Activated CD8-positive, alpha-beta memory T cell treated with anti-CD3 and anti-CD28 coated beads for 4 hours (primary cell): ENCODE measurements at places on chromosomes 4 and X.

GRCh38 chr4:120005076-120005475 lies 61.6 kb downstream of the MAD2L1 start:
- no peak for DNase-seq

GRCh38 chr4:4590546-4590945 lies 48.7 kb upstream of the STX18 start:
- no peak for DNase-seq

- no peak for DNase-seq
Measured at GRCh38 chr4:83618431-83618830, 82.5 kb downstream of the GPAT3 start.

GRCh38 chr4:154417373-154417673 lies 74.3 kb downstream of the DCHS2 start:
- DNase-seq, result no peak

DNA sequence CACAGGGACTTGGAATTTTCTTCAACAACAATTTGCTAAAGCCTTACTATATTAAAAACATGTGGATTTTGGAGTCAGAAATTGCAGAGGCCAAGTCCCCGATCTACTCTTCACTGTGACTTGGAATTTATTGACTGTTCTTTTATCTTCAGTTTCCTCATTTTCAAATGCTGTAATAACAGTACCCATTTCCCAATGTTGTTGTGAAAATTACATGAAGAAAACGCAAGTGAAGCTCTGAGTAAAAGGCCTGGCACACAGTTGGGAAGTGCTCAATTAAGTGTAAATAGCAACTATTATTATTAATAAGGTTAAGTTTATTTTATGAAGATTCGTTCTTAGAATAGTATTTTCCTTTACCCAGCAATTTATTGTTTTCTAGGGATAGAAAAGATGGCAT lies 15.7 kb downstream of the STBD1 start:
- no peak for DNase-seq

DNA sequence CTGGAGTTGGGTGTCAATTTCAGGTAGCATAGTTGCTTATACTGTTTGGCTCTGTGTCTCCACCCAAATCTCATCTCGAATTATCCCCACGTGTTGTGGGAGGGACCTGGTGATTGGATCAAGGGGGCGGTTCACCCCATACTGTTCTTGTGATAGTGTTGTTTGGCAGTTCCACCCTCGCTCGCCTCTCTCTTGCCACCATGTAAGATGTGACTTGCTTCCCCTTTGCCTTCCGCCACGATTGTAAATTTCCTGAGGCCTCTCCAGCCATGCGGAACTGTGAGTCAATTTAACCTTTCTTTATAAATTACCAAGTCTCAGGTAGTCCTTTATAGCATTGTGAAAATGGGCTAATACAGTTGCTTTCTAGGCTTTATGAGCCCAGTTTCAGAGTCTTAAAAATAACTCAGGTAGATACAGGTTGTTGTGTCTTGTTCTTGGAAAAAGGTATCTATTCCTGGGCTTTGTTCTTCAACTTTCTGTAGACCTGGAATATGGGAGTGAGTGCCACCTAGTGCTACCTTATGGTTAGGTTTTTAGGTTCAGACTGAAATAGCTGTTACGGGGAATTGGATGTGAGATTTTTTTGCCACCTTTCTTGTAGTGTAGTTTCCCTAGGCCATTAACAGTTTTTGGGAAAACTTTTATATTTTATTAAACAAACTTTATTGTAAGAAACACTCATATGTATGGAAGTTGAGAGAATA lies 15.6 kb downstream of the PGK1 start:
- no peak for DNase-seq

DNA sequence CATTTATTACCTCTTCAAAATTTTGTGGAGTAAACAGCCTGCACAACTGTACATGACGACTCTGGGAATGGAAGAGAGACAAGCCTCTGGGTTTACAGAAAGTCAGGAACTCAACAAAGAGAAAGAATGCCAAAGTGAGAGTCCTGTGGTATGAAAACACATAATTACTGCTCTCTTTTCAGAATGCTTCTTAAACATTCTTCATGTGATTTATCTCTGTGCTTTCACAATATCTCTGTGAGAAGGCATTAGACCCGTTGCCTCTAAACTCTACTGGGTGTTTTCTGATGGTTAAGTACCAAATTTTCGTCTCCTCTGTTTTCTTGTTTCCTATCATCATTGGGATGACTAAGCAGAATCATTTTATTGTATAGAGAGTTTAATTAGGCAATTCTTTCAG lies 966.6 kb upstream of the SLIT2 start:
- DNase-seq, result no peak

DNA sequence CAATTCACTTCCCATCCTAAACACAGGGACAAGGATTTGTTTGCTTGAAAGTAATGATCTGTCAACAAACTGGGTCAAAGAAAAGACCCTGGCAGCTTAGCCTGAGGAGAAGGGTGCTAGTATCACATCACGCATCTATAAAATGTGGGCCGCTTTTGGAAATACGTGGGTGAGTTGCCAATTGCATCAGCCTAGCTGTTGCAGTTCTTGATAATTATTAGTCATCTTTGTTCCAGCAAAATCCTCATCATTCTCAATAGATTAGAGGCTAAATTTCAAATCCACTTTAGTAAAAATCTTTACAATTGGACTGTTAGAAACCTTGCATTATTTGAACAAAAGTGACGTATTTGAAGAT lies 33.6 kb upstream of the TAPT1 start:
- DNase-seq, result no peak

- DNase-seq, result no peak
Measured at GRCh38 chr4:153266988-153267387, 62.7 kb downstream of the TRIM2 start.

- no peak for DNase-seq
Measured at GRCh38 chr4:54971474-54971950, 153.9 kb downstream of the KDR start.

DNA sequence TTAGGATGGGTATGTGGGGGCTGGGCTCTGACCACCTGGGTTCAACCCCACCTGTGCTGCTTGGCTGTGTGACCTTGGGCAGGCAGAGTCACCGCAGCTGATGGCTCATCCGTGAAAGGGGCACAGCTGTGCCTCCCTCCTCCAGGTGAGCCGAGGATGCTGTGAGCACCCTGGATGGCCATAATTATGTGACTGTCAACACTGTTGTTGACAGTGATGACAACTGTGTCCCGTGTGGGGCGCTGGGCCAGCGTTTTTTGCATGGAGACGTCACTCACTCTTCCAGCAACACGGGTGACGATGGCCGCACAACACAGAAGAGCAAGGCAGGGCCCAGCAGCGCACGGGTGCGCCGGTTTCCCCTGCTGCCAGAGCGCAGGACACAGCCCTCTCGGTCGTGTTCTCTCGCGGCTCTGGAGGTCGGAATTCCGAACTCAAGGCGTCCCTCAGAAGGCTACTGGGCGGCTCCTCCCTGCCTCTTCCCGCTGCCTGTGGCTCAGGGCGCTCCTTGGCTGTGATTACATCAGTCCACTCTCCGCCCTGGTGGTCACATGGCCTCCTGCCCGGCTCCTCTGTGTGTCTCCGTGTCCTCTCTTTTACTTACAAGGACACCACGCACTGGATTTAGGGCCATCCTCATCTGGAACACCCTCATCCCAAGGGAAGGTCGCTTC lies 1.3 kb downstream of the SH3TC1 start:
- DNase-seq, result no peak

DNA sequence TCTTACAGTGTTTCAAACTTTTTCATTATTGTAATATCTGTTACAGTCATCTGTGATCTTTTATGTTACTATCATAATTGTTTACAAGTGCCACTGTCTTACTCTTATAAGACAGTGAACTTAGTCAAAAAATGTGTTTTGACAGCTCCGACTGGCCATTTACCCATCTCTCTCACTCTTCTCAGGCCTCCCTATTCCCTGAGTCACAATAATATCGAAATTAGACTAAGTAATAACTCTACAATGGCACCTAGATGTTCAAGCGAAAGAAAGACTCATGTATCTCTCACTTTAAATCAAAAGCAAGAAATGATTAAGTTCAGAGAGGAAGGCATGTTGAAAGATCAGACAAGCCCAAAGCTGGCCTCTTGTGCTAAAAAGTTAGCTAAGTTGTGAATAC lies 184.2 kb downstream of the CDS1 start:
- no peak for DNase-seq

DNA sequence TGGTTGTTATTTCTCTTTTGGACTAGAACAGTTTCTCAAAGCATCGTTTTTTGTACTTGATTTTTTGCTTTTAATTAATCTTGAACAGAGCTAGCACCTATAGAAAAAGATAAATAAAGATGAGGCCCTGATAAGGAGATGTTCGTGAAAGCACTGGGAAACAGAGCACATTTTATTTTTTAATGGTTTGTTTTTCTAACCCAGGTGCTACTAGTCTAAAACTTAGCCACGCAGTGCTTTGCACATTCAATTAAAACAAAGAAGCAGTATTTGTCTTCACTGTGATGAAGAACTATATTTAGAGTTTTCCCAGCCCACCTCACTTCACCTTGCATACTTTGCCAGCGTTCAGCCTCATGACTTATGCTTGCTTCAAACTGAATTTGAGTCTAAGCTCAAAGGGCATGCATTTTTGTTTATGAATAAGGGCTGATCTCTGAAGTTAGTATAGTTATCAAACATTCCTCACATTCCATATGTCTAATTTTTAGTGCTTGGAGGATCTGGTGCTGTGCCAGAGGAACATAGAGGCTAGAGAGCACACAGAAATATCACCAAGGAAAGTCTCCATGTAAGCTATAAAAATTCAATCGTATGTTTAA lies 76.7 kb downstream of the WWC2 start:
- DNase-seq, result no peak
